ENCODE measurements at places on chromosomes 13 and 19.
A peak's percentile ranks its signal among the peaks of the same experiment; 100 is the strongest.

- no peak for DNase-seq
Measured at GRCh38 chr13:77079902-77080413, 53.0 kb upstream of the FBXL3 start.

- DNase-seq, result no peak
Measured at GRCh38 chr13:31947105-31947504, 84.5 kb upstream of the FRY start.

- DNase-seq, result no peak
Measured at GRCh38 chr13:45133396-45134118, 13.2 kb downstream of the GTF2F2 start.

GRCh38 chr13:71827241-71827640 is 39.8 kb downstream of the DACH1 start:
- no peak for DNase-seq

DNA sequence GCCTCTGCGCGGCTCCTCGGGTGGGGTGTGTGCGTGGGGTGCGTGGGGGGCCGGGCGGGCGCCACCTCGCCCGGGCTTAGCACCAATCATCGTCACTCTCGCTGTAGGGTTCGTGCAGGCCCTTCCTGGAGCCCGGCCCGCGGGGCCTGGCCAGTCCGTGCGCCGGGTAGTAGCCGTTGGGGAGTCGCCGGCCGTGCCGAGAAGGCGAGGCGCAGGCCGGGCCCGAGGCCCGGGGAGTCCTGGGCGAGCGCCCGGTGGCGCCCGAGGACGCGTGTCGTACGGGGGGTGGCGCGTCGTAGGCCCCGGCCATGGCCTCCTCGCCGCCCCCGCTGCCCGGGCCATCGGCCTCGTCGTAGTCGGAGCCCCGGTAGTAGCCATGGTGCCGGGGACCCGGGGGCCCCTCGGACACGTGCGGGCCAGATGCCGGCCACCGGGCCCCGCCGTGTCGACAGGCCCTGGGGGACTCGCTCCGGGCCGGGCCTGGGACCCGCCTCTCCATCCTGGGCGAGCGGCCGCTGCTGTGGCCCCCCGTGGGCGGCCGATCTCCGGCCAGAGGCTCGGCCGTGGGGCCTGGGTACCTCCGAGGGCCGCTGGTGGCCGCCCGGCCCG is 57.1 kb downstream of the IER2 start:
- DNase-seq, result no peak

GRCh38 chr19:52603558-52604207 is 33.6 kb downstream of the ZNF701 start:
- DNase-seq, result no peak

DNA sequence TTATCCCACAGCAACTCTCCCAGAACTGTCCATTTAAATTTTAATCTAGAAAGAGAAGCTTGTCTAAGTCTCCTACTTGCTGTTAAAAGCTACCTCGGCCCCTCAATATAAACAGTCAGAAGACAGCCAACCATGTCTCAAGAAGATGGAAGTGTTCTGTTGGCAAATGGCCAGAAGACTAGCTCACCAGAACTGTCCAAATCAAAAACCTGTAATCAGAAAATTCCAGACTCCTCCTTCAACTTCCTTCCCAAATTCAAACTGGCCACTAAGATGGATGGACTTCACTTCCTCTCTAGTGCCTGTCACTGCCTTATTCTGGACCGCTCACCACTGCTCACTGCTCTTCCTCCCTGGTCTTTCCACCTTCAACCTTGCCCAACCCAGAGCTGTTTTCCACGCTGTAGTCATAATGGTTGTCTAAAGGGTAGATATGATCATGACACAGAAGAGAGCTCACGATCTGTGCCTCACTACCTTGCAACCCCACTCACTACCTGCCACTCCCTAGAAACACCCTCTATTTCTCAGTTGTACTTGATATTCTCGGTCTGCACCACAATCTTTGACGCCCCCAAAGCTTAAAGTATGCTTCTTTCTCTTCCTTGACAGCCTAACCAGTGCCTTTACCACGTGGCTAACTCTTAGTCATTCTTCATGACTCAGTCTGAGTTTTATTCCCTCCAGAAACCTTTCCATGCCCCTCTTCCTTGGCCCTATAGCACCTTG is 9.2 kb downstream of the FGF14 start:
- no peak for DNase-seq

DNA sequence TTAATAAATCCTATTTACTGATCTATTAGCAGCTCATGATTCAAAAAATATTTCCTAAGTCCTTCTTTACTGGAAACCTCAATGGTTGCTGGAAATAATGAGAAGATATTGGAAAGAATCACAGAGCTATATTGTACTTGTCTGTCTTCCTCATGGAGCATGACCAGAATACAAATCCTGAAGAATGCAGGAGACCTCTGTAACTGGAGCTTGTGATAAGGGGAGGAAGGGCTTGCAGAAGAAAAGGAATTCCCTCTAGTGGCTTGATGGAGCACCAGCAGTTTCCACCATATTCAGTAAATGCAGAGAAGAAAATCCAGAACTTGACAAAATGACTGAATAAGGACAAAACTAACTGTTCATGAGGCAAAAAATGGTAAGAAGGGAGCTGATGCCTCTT is 1333.1 kb downstream of the EFNB2 start:
- DNase-seq, result peak; percentile 9

- no peak for DNase-seq
Measured at GRCh38 chr19:39428283-39429112, 7.3 kb downstream of the RPS16 start.

Data from NCI-H2081 (cell line).